ENCODE measurements at places on chromosomes 5 and 9. TPM values are rescaled to one million over a fixed set of nuclear protein-coding genes. Genes with fewer than 3 reads are reported as not detected.
A peak's percentile ranks its signal among the peaks of the same experiment; 100 is the strongest.

SLC6A18 gene
- not detected for total RNA-seq

QRFP gene
- total RNA-seq, result not detected

HK3 gene
- total RNA-seq, result not detected

ZMYND19 gene
- total RNA-seq, result 16.8 TPM

NDFIP1 gene
- 57.7 TPM for total RNA-seq

PLAC8L1 gene
- total RNA-seq, result not detected

RASGRF2 gene
- total RNA-seq, result 26.4 TPM

ZNF462 gene
- 11.4 TPM for total RNA-seq

ADGRD2 gene
- not detected for total RNA-seq

CYSTM1 gene
- total RNA-seq, result 8.7 TPM

CDH6 gene
- 0.56 TPM for total RNA-seq

DNA sequence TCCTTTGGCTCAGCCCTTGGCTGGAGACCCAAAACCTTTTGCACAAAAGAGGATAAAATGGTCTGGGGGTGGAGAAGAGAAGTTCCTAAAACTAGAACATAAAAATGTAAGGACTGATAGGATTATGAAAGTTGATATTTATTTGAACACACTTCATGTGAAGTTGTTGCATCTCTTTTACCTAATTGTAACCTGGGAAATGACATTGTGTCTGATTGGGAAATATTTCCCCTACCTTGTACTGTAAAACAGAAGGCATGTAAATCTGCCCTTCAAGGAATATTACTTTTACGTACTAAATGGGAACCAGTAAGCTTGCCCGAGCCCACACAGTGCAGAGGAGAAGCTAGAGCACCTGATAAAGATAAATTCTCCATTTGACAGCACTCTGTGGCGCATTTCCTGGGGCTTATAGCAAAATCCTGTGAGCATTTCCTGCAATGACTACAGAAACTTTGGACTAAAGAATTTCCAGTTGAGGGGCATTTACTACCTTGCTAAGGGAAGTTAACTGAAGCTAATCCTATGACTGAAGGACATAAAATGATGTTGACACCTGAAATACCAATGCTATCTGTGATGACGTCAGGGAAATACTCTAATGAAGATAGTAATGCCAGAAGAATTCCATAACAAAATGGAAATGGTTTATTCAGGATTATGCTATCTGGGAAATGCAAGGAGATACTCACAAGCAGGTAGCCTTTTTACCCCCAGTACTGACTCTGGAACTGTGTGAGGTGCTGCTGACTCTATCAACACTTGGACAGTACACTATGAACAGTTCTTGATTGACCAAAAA is 78.3 kb upstream of the LIFR start:
- DNase-seq, result peak; percentile 35

GRCh38 chr5:139710319-139711066 is 62.3 kb downstream of the CXXC5 start:
- DNase-seq, result peak; percentile 55

DNA sequence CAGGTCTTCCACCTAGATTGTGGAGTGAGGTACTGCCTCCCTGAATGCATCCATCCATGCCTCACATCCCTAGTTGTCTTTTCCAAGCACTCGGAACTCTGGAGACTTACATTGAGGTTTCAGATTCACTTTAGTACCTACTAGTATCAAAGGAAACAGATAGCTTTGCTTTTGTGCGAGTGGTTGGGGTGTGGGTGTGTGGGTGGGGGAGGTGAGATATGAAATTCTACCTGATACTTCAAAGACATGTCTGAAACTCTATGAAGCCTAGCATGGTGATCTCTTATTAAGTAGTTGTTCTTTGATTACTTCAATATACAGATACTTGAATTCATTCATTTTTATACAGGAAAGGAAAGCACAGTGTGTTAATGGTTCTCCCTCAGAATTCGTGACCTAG is 64.4 kb downstream of the MCCC2 start:
- DNase-seq, result no peak

- DNase-seq, result no peak
Observed at GRCh38 chr5:59199868-59200267, 617.0 kb downstream of the RAB3C start.

DNA sequence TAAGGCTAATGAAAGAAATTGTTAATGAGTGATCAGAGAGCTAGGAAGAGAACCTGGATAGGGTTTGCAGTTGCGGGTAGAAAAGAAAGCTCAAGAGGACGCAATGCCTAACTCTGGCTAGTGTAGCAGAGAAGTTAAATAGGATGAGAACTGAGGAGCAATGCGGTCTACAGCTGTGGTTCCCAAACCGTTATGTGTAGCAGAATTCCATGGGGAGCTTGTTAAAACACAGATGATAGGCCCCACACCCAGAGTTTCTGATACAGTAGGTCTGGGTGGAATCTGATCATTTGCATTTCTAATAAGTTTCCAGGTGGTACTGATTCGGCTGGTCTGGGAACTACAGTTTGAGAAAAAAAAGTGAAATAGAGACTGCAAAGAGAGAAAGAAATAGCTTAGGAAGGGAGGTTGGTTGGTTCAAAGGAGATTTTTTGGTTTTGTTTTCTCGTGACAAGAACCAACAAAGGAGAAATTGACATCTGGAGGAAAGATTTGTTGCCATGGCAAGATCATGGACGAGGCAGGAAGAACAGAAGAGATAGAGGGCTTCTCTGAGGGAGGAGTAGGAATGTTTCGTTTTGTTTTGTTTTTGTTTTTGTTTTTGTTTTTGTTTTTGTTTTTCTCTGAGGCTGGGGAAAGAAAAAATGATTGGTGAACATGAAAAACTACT is 276.1 kb downstream of the ARRDC3 start:
- no peak for DNase-seq

DNA sequence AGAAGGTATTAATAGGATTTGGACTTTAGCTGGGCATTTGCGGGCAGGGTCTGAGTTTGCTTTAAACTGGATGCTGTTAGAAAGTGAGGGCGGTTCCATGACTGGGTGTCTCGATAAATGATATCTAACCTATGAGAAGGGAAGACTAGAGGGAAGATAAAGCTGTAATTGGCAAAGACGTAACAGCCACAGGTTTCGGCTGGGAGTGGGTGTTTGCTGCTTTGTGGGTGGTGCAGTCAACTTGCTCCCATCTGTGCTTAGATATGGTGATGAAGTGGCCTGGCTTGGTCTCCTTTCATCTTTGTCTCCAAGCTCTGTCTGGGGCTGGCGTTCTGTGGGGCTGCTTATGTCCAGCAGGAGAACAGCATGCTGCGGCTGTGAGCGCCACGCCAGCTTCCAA is 23.3 kb downstream of the OR2V1 start:
- no peak for DNase-seq

GRCh38 chr9:70868041-70868440 is 253.4 kb downstream of the TRPM3 start:
- no peak for DNase-seq

DNA sequence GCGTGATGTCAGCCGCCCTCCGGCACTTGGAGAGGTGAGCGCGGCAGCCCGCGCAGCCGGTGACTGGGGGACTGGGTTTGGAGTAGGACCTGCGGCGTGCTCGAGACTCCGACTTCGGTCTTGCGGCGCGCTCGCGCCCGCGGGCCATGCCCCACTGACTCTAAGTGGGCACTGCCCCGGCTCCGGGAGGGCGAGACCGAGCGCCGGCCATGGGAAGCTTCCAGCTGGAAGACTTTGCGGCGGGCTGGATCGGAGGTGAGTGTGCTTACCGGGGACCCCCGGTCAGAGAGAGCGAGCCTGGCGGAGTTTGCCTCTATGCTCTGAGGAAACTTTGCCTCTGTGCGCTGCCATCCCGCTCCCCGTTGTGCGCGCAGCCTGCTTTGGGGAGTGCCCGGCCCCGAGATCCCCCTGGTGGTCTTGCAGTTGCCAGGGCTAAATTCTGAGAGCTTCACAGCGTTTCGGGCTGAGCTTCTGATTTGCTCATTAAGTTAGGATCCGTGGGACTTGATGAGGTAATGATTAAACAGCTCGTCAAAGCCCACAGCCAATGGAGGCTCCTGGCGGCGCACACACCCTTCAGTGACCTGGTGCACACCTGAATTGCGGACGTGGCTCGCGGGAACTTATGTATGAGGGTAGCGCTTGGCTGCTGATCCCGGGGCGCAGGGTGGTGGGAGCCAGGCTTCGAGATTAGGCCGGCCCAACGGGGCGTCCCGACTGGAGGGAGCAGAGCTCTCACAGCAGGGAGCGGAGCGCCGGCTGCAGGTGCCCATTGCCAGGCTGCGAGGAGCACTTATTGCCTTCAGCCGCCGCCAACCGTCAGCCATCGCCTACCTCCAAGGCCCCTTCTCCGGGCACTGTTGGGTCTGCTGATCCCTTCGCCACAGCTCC is at the start of gene SLC25A48:
Gene SLC25A48 (plus strand): TSS at position 25 of the 891 bp plus-strand sequence. CDS start 185 bp downstream, at position 210.
- no peak for DNase-seq

DNA sequence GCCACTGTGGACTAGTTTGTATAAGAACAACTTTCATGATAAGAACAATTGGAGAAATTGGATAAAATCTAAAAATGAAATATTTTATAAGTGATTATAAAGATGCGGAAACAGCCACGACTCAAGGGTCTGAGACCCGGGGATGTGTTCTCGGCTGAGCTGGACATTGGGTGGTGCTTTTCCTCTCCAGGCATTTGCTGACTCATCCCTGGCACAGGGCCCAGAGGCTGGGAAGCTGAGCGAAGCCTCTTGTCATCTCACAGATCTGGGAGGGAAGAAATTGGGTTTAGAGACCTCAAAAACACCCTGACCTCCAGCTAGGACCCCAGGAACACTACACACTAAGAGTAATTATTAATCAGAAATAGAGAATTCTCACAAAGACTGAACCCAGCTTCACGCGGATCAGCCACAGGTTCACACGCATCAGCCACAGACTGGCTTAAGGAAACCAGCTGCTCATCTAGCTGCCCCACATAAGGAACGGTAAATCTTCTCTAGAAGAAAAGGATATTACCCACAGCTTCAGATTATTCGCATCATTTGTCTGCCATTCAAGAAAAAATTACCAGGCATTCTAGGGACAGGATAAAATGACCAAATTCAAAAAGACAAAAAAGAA is 2.8 kb upstream of the OR2V1 start:
- peak; percentile 88 for DNase-seq

- DNase-seq, result no peak
Observed at GRCh38 chr5:94283093-94283492, 335.3 kb downstream of the KIAA0825 start.

DNA sequence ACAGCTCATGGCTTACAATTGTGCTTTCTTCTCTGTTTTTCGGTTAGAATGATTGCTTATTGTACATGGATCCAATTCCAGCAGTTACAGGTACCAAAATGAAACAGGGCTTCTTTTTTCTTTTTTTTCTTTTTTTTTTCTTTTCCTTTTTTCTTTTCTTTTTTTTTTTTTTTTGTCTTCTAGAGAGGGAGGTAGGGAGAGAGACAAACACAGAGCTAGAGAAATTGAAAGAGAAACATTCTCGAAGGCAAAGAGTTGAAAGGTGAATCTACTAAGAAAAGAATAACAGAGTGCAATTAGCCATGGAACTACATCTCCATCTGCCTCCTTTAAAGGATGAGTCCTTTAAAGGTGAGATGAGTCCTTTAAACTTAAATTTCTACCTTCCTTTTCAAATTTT is 1.0 kb upstream of the EDIL3 start:
- DNase-seq, result no peak

DNA sequence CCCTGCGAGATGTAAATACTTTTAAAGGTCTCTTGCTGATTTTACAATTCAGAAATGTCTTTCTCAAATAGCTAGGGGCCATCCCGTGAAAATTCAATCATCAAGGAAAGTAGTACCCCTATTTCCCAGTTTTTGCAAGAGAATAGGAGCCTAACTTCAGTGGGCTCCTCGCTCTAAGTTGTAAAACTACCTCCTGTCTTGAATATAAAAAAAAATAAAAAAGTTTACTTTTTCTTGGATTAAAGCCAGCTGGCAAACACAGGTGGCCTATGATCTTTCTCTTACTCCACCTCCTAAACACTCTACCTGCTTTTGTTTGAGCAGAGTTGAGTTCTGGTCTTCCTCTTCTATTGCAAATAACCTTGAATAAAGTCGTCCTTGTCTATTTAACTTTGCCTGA is 79.4 kb downstream of the SLCO4C1 start:
- no peak for DNase-seq

GRCh38 chr9:75170898-75171360 is 82.6 kb downstream of the OSTF1 start:
- no peak for DNase-seq

GRCh38 chr5:93607367-93608258 is 24.6 kb downstream of the NR2F1 start:
- peak; percentile 76 for DNase-seq
